ENCODE measurements at places on chromosomes 2 and 18.

- no peak for DNase-seq
Observed at GRCh38 chr2:210461401-210461800, 15.2 kb downstream of the LANCL1 start.

DNA sequence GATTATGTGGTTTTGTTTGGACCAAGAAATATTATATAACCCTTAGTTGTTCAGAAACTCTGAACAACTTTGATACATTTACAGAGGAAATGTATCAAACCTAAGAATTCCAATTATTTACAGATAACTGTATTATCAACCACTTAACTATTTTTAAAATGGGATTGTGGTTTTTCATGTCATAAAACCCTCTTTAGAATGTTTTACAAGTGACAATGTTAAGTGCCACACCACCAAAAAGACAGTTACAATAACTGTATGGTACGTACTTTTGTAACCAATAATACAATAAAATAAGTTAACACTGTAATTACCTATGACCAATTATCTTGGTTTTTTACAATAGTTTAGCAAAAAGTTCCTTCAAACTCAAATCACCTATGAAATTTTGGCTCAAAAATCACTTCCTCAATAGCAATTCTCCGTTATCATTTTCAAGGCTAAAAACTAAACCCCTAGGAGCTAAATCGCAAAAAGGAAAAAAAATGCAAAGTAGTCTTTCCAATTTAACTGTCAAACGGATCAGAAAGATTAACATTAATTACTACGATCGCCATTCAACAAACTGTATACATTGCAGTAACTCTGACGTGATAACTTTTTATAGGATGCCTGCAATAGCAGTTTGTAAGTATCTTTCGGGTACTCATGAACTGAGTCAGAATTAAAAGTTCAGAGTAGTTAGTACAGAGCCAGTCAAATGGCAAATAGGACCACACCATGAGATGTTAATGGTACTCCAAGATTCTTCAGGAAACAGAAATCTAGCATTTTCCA, 1.5 kb downstream of the ROCK1 start:
- peak; percentile 36 for DNase-seq

DNA sequence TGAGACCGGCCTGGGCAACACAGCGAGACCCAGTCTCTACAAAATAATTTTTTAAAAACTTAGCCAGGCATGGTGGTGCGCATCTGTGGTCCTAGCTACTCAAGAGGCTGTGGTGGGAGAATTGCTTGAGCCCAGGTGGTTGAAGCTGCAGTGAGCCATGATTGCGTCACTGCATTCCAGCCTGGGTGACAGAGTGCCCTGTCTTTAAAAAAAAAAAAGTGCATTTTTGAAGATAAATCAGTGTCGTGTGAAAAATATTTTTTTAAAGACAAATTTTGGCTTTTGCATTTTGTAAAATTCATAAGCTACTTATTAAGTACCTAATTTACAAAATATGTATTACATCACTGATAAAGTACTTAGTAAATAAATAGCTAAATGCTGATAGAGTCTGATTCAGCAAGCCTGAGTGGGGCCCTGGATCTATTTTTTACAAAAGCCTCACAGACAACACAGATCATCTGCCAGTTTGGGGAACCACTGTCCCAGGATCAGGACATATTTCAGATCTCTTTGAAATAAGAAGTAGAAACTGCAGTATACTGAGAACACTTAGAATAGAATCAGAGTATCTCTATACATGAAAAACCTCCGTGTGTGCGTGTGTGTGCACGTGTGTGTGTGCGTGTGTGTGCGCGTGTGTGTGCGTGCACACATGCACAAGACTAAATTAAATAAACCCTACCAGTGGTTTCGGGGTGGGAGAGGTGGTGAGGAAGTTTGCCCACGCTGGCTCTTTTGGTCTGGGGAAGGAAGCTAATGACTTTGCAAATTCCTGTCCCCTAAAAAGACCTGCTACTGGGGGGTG, 61.6 kb downstream of the AAK1 start:
- peak; percentile 79 for DNase-seq

GRCh38 chr2:232523682-232524597, 2.0 kb upstream of the CHRND start:
- peak; percentile 61 for DNase-seq

DNA sequence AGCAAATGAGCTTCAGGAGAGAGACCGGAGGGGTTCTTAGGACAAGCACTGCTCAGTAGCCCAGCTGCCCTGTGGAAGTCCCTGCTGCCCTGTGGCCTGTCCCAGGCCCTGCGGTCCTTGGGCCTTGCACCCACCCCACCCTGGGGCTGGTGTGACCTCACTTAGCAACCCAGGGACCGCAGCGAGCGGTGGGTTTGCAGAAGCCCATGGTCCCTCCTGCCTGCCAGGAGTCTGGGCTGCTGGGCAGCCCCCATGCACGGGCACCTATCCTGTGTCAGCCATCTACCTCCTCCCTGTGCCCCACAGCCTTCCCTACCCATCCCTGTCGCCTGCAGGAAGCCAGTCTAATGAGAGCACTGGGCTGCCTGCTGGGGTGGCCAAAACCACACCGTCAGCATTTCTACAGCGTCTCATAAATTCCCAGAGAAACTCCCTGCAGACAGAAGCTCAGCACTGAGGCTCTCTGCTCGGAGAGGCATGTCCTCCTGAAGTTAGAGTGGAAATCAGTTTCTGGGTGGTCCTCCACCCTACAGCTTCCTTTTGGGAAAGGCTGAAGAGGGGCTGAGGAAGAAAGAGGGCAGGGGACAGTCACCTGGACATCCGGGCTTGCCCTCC, 231.1 kb upstream of the HS6ST1 start:
- DNase-seq = no peak

DNA sequence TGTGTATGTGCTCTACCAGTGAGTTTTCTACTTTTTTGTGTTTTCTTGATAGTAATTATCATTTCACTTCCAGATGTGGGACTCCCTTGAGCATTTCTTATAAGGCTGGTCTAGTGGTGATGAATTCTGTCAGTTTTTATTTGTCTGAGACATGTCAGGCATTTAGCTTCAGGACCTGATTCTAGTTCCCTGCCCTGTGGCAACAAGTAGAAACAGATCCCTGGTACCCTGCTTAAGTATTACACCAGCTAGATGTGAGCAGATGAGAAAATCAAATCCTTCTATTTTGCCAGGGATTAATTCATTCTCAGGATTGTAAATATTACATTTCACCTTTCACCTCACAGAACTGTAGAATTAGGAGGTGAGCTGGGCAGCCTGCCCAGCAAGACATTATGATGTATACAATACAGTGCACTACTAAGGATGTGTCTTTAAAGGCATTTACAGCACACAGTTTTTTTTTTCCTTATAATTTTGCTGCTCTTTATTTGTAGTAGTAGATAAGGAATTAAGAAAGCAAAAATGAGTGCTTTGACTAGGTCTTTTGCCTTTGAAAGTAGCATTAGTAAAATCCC, 35.1 kb downstream of the GALM start:
- peak; percentile 14 for DNase-seq

GRCh38 chr2:96533292-96534073, 3.1 kb upstream of the ARID5A start:
- DNase-seq = peak; percentile 61

DNA sequence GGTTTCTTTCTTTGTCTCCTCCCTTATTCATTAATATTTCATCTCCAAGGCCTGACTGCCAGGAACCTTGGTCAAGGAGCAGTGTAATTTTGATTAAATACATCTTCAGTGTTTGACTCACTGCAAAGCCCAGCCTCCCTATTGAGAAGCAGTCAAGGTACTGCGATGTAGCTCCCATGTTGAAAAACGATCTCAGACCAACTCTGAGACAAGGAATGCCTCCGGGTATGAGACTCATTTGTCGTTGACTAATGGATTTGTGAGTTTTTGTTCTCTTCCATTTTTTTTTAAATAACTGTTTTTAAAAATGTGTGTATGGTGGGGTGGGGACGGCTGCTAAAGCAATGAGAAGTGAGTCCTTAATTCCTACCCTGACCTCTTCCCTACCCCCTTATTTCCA, 361.6 kb downstream of the SOX11 start:
- DNase-seq = no peak

DNA sequence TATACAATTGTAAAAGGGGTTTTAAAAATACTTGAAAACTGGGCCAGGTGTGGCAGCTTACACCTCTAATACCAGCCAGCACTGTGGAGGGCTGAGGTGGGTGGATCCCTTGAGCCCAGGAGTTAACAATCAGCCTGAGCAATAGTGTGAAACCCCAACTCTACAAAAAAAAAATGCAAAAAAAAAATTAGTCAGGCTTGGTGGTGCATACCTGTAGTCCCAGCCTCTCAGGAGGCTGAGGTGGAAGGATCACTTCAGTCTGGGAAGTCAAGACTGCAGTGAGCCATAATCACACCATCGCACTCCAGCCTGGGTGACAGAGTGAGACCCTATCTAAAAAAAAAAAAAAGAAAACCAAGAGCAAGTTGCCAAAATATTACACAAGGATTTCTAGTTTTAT, 182.7 kb downstream of the UBE2E3 start:
- no peak for DNase-seq

DNA sequence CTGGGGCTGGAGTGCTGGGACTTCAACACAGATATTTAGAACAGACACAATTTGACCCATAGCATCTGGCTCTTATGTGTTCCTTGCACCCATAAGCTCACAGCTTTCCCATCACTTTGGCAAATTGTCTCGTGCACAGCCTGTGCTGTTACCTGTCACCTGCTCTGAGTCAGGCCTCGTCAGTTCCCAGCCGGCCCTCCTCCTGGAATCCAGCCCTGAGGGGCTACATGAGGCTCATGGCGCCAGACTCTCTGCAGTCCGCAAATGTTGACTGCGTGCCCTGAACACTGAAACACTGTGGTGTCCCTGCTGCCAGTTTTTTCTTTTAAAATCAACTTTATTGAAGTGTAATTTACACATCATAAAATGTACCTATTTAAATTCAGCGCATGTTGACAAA, 65.4 kb upstream of the BZW1 start:
- no peak for DNase-seq

DNA sequence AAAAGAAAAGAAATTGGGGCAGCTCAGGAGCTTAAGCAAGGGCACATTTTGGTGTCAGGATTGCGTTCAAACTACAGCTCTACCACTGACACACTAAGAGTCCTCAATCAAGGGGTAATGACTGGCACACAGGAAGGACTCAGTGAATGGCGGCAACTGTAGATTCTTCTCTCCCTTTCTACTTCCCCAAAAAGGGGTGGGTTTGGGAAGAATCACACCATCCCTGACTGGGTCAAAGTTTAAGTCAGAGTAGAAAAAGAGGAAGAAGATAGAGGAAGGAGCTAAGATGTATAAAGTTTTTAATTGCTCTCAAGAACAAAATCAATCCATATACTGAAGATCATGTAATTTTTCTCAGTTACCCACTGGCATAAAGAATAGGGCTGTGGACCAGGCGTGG, 2.6 kb downstream of the NLRC4 start:
- no peak for DNase-seq

DNA sequence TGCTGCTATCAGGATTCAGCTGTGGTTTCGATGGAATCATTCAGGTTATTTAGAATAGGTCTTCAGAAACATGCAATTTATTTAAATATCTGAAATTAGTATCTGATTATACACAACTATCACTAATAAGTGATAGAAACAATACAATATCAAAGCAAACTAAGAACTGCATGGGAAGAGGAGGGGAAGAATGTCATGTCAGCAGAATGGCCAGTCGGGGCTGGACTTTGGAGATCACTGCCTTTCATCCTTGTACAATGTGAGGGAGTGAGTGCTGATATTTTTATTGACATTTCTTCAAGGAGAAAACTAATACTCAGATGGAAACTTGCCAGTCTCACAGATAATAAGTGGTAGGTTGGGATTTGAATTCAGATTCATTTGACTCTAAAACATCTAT, 224.0 kb upstream of the LINC00305 start:
- DNase-seq = no peak

- DNase-seq = no peak
Observed at GRCh38 chr2:3628241-3628679, 29.7 kb upstream of the ALLC start.

DNA sequence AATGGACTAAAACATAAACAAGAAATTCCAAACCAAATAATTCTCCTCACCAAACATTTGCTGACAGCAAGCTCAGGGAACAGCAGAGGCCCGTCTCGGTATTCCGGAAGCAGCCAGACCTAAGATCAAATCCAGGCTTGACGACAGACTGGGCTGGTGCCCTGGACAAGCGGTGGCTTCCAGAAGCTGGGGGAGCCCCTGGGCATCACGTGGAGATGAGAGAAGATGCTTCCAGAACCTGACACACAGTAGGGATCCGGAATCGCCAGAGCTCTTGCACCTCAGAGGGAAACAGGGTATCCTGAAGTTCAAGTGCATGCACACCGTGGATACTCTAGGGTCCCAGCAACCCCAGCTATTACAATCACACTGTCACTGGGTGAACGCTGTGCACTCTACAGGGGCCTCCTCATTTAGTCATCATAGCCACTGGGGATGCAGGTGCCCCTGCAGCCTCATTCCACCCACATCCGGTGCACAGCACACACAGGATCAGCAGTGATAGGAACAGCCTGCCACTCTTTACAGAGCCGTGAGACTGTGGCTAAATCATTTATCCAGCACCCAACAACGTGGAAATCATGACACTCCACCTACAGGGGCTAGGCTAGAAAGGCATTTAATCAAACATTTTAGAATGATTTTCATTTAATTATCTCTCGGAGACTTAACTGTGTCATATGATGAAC, 102.6 kb downstream of the HDAC4 start:
- DNase-seq = no peak

- peak; percentile 2 for DNase-seq
Observed at GRCh38 chr18:29034113-29034856, 857.4 kb upstream of the CDH2 start.

DNA sequence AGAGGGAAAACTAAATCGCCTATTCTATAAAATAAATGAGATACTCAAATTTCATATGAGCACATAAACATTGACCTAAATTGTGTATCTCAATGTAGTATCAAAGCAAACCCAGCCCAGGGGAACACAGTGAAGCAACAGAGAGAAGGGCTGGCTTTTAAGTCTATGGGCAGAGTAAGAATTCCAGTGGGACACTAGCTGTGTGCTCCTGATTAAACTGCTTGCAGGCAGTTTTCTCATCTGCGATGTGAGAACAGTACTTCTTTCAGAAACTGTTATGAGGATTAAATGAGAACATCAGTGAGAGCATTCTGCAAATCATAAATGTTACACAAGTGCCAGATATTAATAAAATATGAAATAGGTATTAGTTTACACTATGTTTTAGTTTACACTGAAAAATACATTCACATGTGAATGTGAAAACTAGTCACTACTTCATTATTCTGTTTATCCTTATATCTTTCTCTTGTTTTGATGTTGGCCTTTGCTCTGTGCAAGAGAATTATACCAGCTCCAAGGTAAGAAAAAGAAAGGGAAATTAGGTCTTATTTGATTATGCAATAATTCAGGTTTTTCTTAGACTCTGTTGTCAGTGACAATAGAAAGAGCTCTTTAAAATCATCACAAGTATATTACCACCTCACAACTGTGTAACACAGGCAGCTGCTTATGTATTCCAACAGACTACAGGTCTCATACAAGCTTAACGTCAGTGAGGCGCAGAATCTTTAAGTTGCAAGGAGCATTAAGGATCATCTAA, 47.5 kb downstream of the GAREM1 start:
- no peak for DNase-seq

GRCh38 chr2:1625281-1626001, 118.9 kb downstream of the PXDN start:
- DNase-seq = peak; percentile 77
